ENCODE measurements at places on chromosomes 4 and X.
A peak's percentile ranks its signal among the peaks of the same experiment; 100 is the strongest.

GRCh38 chrX:122850326-122850725 lies 333.8 kb upstream of the GRIA3 start:
- DNase-seq = no peak

- no peak for DNase-seq
These were observed 231.2 kb downstream of the GPAT3 start for GRCh38 chr4:83767067-83767466.

DNA sequence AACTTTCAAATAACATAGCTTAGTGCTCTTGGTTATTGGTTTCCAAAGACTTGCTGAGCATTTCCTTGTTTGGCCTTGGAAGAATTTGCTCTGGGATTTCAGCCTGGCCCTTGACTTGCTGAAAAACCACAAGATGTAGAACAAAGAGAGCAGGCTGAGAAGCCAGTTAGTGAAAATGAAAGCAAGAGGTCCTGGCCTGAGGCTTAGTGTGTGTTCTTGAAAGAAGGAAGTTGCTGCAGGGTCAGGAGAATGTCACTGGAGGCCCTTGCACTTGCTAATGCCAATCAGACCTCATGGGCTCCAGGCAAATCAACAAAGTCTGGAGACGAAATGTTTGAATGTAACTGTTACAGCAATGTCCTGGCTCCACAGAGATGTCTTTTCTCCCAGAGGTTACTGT lies 79.4 kb downstream of the SYNPO2 start:
- peak; percentile 28 for DNase-seq

DNA sequence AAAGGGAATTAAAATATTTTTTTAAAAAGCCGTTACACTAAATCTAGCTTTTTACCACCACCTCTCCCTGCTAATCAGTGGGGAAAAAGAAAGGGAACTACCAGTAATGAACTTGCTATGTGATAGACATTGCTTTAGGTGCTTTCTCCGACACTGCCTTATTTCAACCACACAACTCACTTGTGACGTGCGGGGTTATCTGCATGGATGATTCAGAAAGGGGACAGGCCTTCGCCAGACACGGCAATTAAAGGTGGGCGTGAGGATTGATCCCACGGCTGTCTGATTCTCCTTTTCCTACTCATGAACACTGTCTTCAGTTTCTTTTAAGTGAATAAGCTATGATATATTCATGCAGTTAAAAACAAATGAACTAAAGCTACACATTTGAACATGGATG lies 882 bp upstream of the CXCR3 start:
- DNase-seq = no peak

GRCh38 chr4:113781439-113782040 lies 20.0 kb upstream of the CAMK2D start:
- DNase-seq = peak; percentile 50

DNA sequence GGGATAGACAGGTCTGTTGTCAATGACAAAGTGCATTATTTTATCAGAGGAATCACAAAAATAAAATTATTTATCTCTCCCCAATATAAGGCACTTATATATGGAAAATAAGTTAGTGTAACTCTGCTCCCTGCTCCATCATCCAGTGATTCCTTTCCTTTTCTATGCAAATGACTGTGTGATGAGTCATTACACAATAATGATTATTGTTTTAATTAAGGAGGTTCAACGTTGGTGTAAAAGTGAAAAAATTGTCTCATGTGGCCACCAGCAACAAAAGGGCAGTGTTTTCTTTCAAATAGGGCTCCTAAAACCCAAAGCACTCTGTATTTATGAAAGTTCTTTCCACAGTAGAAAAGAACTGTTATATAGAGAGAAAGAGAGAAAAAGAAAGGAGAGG lies 16.7 kb downstream of the SLC7A11 start:
- no peak for DNase-seq

DNA sequence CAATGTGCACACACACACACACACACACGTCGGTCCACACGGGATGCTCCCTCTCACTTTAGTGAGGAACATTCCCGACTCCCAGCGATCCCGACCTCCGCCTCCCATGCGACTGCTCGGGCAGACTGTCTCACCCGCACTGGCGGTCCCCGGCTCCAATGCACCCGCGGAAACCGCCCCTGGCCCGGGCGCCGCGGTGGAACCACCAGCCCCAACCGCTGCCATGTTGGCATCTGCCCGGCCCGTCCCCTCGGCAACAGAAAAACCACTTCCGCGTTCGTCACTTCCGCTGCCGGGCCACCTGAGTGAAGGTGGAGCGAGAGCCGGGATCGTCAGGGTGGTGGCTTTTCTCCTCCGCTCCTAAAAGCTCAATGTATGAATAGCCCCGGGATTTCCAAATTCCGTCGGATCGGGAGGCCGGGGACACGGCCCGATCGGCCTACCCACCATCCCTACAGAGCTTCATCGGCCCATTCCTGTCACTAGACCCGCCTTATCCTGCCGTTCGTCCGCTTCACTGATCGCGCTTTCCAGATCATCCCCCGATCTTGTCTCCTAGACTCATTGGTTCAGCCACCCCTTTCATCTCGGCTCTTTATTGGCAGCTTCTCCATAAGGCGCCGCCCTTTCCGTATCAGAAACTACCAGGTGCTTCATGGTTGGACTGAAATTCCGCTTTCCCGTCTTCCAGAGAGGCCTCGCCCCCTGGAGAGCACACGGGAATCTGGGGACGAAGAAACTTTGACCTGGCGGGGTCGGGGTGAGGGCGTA lies at the start of gene SLC35A2:
Gene SLC35A2 (minus strand): TSS at position 235 of the 771 bp plus-strand sequence. CDS start 10 bp downstream, at position 225.
- peak; percentile 38 for DNase-seq

- no peak for DNase-seq
These were observed 186.6 kb downstream of the NKX6-1 start for GRCh38 chr4:84312426-84313012.

DNA sequence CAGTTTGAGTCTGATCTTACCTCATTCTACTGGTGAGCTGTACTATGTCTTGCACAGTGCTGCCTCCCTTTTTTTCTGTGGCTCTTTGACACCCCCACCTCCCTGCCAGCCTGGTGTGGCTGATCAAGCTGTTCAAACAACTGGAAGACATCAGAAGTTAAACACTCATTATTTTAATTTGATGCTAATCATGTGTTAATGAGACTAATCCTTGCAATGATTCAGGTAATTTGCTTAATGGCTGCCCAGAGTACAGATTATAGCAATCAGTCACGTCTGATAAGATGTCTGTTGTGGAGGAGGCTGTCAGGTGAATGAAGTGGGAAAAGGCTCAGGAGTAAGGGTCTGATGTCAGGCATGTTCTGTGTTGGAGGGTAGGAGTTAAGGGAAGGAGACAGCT lies 87.4 kb upstream of the GK2 start:
- DNase-seq = no peak

DNA sequence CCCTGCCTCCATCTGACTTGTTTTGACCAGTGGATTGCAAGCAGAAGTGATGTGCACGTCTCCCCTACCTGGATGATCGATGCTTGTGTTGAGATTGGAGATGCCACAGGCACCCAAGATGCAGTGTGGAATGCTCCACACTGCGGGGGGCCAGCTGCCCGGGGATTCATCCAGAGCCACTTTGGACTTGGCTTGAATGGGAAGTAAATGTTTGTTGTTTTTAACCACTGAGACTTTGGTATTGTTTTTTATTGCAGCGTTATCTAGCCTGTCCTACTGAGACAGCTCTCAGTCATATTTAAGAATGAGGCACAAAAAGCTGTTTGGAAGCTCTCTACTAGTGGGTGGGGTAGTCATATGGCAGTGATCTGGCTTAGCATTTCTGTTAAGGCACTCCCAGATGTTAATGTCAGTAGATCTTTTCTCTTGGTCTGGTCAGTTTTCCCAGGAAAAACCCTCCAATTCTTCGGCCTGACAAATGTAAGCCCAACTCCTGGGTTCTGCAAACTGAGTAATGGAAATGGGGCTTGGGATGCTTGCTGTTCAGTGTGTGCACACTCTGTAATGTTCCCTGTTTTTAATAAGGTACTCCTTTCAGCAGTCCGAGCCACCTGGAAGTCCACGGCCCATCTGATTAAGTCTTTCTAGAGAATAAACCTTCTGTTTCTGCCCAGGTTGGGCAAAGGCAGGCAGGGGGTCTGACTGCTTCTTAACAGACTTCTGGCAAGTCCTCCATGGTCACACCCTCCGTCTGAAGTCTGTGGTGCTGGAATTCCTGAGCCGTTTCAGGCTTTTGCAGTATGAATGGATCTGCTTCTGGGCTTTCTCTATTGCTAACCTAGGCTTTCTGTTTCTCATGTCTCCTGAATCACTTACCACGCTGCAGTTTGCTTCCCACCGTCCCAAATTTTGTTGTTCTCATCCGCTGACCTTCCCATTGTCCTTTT lies 74.8 kb downstream of the WWC2 start:
- no peak for DNase-seq

- DNase-seq = no peak
These were observed 51.6 kb upstream of the PDLIM5 start for GRCh38 chr4:94400191-94400590.
